ENCODE measurements at places on chromosomes 2 and 18.
A peak's percentile ranks its signal among the peaks of the same experiment; 100 is the strongest.

DNA sequence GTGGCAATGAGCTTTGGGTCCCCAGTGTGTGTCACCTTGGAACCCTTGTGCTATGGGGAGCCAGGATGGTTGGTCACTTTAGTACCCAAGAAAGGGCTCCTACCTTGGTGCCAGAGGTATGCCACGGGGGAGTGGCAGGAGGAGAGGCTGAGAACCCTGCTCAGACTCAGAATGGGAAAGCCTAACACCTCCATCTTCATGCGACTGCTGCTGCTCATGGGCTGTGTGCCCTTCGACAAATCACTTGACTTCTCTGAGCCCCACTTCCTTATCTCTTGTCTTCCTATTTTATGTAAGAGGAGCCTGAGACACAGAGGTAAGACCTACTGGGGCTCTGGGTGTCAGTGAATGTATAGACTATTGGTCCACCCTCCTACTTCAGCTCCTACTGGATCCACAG, 25.1 kb downstream of the EHD3 start:
- DNase-seq = no peak

DNA sequence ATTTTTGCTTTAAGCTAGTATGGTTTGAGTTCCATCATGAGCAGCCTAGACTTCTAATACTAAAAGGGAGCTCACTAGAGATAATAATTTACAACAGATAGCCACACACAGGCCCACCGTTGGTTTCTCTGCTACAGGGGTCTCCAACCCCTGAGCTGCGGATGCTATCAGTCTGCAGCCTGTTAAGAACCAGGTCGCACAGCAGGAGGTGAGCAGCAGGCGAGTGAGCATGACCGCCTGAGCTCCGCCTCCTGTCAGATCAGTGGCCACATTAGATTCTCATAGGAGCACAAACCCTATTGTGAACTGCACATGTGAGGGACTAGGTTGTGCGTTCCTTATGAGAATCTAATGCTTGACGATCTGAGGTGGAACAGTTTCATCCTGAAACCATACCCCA, 150.6 kb downstream of the HRH4 start:
- no peak for DNase-seq

GRCh38 chr2:64769392-64770044, 115.8 kb upstream of the SERTAD2 start:
- no peak for DNase-seq

DNA sequence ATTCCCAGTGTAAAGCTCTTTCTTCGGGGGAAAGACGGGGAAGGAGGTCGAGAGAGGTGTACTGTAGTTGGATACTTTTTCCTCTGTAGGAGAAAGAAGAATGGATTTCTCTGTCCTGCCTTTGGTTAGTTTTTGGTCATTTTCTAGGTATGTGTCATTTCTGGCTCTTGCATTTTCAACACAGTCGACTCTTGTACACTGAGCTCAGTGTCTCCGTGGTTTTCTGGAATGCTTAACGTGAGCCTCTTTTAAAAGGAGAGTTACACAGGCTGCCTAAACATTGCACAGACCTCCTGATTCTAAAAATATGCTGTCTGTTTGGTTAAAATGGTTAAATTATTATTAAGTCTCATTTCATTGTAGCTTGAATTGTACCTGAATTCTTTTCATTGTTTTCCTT, 21.8 kb upstream of the GLS start:
- DNase-seq = no peak

GRCh38 chr18:78939105-78939504, 40.5 kb upstream of the SALL3 start:
- peak; percentile 57 for DNase-seq

- DNase-seq = no peak
Observed at GRCh38 chr2:132479155-132479554, 62.5 kb downstream of the GPR39 start.

- DNase-seq = no peak
Observed at GRCh38 chr2:20184067-20184938, 40.6 kb downstream of the SDC1 start.

- no peak for DNase-seq
Observed at GRCh38 chr2:218470448-218470847, 51.5 kb downstream of the VIL1 start.

GRCh38 chr18:9017167-9017904, 85.2 kb upstream of the NDUFV2 start:
- peak; percentile 85 for DNase-seq

- DNase-seq = no peak
Observed at GRCh38 chr2:165562233-165562632, 92.7 kb downstream of the CSRNP3 start.

DNA sequence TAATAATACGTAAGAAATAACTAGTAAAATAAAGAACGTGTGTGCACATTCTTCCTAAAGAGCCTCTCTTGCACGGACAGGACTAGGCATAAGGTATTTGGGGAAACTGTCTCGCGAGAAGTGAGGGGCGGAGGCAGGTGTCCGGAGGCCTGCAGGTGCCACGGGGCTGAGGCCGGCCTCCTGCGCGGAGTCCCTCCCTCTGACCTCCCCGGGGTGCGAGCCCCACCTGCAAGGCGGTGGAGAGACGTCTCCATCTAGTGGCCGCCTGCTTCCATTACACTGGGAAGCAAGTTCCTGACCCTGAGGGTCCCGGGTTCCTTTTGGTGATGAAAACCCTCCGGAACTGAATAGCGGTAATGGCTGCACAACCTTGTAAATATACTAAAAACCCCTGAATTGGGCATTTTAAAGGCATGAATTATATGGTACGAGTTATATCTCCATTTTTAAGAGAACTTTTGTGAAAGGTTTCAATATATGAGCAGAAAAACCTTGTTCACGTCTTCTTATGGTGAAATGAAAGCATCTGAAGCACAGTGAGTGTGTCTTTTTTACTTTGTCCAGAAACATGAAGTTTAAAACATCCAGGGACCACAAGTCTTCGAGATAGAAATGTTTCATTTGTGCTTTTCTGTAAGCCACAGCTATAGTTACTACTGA, 35.5 kb upstream of the CTDP1 start:
- peak; percentile 87 for DNase-seq

GRCh38 chr2:123692121-123692520, 333.0 kb upstream of the CNTNAP5 start:
- no peak for DNase-seq

DNA sequence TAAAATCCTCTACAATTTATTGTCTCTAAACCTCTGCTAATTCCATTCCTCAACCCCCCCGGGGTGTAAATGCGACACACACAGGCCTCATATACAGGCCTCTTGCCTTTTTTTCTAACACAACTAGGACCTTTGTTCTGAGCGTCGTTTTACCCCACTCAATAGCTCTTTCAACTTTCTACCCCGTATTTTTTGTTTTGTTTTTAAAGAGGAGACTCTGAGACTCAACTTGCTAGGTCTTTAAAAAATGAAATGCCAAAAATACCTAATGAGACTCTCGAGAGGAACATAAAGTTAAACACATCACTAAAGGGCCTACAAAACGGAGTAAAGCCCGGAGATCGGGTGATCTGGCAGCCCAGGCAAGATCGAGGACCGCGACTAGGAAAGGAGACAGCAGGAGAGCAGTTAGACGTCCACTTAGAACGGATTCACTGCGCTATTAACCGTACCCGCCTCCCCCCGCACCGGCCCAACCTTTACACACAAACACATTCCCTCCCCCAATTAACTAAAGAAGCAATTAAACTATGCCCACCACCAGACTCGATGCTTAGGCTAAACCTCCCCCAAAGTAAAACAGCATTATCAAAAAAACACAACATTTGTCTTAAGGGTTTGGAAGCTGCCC, 1.7 kb downstream of the TRIP12 start:
- DNase-seq = peak; percentile 63

DNA sequence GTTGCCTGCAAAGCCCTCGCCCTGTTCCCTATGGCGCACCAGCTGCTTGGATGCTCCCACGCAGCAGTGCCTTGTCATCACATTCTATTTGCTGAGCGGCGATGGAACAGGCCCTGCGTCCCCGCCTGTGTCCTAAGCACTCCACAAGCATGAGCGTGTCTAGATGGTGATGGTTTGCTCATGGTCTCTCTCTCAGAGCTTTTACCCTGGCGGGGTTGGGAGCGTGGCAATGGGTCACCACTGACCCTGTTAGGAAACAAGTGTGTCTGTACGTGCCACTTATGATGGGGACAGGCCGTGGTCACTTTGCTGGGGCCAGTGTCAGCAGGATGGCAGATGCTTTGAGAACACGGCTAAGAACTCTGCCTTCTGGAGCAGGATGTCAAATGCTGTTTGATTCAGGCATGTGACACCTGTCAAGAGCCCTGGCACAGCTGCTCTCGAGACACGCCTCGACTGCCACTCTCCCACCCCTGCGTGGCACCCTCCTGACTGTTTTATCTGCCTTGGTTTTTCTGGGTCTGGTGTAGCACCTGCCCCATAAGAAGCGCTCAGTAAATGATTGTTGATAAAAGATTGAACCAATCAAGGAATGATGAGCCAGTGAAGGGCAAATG, 44.2 kb downstream of the RRM2 start:
- DNase-seq = no peak

DNA sequence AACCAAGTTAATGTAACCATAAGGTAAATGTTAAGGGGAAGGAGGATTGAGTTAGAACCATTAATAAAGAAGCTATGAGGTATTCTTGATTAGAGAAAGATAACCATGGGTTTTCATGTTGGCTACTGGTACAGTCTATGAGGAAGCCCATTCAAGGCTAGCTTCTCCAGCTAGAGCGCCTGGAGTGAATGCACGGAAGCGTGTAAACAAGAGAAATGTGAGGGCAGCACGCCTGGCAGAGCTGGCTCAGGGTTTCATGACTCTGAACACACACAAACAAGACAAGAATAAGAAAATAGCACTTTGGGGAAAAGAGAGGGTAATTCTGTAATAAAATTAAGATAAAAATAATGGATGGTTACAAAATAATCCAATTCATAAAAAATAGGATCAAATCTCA, 255.3 kb downstream of the PDE11A start:
- DNase-seq = no peak

DNA sequence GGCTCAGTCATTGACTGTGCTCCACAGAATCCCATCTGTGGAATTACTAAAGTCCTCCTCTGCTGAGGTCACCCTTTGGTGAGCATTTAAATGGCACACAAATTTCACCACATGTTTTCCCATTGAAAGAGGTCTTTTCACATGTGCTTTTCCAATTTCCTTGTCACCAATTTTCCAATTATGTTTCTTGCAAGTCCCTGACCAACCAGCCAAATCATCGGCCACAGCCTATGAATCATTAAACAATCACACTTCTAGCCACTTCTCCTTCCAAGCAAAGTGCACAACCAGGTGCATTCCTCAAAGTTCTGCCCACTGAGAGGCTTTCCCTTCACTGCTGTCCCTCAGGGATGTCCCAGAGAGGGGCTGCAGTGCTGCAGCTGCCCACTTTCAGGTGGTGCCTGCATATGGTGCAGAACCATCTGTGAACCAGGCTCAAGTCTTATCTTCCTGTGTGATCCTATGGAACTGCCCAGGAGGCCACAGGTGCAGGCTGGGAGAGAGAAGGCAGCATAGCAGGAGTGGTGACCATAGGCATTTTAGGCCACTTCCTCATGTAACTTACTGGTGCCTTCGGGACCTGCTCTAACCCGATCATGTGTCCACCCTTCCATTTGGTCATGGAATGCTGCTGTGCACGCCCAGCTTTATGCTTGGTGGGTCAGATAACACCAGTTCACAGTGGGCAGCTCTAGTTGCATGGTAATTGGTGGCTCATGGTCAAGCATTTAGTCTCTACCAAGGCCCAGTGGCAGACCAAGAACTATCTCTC, 153.0 kb downstream of the SEPTIN10 start:
- DNase-seq = no peak

- DNase-seq = no peak
Observed at GRCh38 chr2:175432021-175432420, 250.5 kb upstream of the ATP5MC3 start.

GRCh38 chr2:142140434-142140845, 9.6 kb upstream of the LRP1B start:
- DNase-seq = no peak

GRCh38 chr2:128281852-128282245, 36.8 kb downstream of the HS6ST1 start:
- no peak for DNase-seq

DNA sequence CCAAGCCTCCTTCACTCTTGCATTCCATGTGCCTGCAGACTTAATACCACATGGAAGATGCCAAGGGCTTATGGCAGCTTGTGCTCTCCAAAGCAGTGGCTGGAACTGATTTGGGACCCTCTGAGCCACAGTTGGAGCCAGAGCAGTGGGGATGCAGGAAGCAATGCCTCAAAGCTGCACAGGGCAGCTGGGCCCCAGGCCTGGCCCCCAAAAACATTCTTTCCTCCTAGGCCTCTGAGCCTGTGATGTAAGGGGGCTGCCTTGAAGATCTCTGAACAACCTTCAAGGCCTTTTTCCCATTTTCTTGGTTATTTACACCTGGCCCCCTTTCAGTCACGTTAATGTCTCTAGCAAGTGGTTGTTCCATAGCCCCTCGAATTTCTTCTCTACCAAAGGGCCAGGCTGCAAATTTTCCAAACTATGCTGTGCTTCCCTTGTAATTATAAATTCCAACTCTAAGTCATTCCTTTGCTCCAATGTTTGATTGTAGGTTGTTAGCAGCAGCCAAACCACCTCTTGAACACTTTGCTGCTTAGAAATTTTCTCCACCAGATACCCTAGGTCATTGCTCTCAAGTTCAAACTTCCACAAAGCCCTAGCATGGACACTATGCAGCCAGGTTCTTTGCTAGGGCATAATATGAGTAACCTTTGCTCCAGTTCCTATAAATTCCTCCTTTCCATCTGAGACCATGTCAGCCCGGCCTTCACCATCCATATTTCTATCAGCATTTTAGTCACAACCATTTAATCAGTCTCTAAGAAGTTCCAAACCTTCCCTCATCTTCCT, 245.0 kb upstream of the RBBP8 start:
- no peak for DNase-seq

DNA sequence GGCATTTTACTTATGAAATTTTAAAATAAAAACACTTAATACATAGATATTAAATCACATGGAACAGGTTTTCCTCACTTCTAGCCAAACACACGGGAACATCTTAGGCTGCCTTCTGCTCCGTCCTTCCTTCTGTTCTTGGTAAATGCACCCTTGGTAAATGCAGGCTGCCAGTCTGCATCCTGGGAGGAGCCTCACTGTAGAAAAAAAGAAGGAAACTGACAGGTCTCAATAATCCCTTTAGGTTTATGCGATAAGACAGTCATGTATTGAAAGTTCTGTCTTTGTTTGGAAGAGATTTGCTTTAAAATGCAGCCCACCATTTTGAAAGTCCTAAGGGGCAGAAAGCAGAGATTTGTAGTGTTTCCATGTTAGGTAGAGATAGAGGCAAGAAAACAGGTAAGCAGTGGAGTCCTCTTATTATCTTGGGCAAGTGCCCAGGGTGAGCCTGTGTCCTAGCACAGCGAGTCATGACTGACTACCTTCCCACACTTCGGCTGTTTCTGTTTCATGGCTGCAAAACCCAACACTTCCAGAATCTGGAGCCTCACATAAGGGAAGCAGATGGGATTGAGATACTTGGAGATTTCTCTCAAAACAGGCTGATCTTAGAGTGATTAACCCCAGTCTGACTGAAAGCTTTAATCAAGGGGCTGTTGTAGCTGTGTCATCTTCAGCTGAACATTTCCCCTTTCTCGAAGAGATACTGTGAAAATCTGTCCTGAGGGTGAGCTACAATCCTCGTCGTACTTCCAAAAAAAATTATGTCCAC, 131.4 kb upstream of the MAP3K20 start:
- DNase-seq = no peak

Data from activated CD8-positive, alpha-beta memory T cell treated with anti-CD3 and anti-CD28 coated beads for 24 hours (primary cell).